Natural killer cell treated with Interleukin-12 subunit alpha and Interleukin-12 subunit beta and Interleukin-15 and Interleukin-18, amount 100 ng/mL, for 72 hours (primary cell): ENCODE measurements at places on chromosomes 2 and 18. TPM values are rescaled to one million over a fixed set of nuclear protein-coding genes. Genes with fewer than 3 reads are reported as not detected.

DNA sequence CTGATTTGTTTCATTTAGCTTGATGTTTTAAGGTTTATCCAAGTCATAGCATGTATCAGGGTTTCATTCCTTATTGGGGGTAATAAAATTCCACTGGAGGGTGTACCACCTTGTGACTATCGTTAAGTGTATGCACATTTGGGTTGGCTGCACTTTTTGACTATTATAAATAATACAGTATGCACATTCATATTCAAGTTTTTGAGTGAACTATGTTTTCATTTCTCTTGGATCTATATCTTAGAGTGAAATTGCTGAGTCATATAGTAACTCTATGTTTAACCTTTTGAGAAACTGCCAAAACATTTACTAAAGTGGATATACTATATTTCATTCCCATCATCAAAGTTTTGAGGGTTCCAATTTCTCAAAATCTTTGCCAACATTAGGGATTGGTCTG lies 952.7 kb downstream of the TDRD15 start:
- no peak for DNase-seq
- no peaks in the 10 kb centered on the region for H3K27me3 ChIP-seq
- no peak overlapping the region for H3K27ac ChIP-seq
- no peaks in the 10 kb centered on the region for H3K36me3 ChIP-seq

- no peak for DNase-seq
- H3K4me1 ChIP-seq = no peaks in the 10 kb centered on the region
- H3K36me3 ChIP-seq = no peaks in the 10 kb centered on the region
- H3K4me3 ChIP-seq = no peak overlapping the region
- H3K27ac ChIP-seq = no peak overlapping the region
- peaks cover 24% of the 10 kb centered on the region for H3K27me3 ChIP-seq
These were observed 33.1 kb downstream of the CHN1 start for GRCh38 chr2:174971868-174972781.

PPP1R1C gene
- total RNA-seq = not detected

GRCh38 chr2:189613077-189613636 lies 32.6 kb upstream of the SLC40A1 start:
- H3K27me3 ChIP-seq = peaks cover 3% of the 10 kb centered on the region
- H3K36me3 ChIP-seq = no peaks in the 10 kb centered on the region
- DNase-seq = no peak

DNA sequence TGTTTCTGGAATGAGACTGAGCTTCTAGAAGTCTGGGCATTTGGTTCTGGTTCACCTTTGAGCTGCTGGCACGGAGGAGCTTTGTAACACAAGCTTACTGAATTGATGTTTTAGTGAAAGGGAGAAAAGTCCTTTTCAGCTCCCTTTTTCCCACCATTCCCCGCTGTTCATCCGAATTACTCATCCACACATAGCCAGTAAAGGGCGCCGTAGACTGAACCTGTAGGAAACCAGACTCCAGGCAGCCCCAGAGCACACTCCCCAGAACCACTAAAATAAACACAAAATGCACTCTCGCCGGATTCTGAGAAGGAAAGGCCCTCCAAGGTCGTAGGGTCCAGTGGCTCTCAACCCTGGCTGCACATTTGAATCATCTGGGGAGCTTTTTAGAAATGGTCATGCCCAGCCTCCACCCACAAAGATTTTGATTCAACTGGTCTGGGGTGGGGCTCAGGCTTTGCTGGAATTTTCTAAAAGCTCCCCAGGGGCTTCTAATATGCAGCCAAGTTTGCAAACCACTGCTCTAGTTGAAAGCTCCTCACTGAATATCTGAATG lies 29.6 kb downstream of the TCF7L1 start:
- no peaks in the 10 kb centered on the region for H3K27me3 ChIP-seq
- DNase-seq = peak; percentile 52
- no peak overlapping the region for H3K27ac ChIP-seq
- no peaks in the 10 kb centered on the region for H3K4me1 ChIP-seq
- no peaks in the 10 kb centered on the region for H3K36me3 ChIP-seq

MEP1B gene
- total RNA-seq = 0.19 TPM

DNA sequence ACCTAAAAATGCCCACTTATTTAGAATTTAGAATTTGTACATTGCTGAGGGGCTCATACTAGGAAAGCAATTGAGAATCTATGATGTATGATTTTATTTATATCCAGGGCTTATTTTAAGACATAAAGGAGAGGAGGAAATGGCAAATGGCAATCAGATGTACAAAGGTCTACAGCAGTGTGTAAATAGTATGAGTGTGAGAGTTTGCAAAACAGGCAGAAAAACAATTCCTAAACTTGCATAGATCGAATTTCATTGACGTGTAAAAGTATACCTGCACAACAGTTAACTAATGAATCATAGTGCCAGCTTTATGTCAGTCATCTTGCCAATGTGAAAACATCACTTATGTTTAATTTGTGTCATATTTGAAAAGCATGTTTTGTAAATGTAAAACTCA lies 718.7 kb upstream of the GCFC2 start:
- no peaks in the 10 kb centered on the region for H3K27me3 ChIP-seq
- H3K36me3 ChIP-seq = no peaks in the 10 kb centered on the region
- H3K4me1 ChIP-seq = no peaks in the 10 kb centered on the region
- H3K27ac ChIP-seq = no peak overlapping the region
- DNase-seq = no peak
